HEK293T (cell line): ENCODE measurements at places on chromosomes 11 and 22.

DNA sequence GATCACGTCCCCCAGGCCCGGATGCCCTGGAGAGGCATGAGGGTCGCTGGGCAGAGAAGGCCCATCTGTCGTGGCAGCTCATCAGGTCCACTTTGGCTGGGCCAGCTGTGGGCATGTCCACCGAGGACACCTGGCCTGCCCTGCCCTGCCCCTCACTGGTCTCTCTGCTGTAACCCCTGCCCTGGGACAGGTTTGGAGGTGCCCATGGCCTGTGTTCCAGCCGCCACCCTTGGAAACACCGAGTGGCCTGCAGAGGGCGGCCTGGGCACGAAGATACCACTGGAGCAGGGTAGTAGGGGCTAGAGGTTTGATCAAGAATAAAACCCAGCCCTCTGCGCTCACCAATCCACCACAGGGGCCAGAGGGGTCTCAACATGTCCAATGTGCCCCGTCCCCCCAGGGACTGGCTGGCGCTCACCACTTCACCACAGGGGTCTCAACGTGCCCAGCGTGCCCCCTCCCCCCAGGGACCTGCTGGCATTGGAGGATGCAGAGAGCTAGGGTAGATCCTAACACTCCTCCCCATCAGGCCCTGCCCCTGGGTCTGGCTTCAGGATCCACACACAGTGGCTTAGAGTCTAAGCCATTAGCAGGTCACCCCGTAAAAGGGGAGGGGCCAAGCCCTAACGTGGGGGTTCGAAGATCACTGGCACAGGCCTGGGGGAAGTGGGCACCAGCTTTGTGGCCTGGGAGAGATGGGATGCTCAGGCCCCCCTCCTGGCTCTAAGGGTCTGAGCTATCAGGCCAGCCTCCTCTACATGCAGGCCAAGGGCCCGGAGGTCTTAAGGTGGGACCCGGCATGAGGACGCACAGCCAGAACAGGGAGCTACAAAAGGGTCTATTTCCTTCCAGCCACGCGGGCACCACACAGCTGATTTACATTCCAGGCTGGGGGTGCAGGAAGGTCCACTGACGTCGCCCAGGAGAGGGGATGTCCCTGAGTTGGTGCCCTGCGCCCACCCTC is 1.3 kb upstream of the HDAC10 start:
- peak; percentile 54 for DNase-seq

- no peak for DNase-seq
Observed at GRCh38 chr11:127248476-127248875, 247.9 kb upstream of the KIRREL3 start.

DNA sequence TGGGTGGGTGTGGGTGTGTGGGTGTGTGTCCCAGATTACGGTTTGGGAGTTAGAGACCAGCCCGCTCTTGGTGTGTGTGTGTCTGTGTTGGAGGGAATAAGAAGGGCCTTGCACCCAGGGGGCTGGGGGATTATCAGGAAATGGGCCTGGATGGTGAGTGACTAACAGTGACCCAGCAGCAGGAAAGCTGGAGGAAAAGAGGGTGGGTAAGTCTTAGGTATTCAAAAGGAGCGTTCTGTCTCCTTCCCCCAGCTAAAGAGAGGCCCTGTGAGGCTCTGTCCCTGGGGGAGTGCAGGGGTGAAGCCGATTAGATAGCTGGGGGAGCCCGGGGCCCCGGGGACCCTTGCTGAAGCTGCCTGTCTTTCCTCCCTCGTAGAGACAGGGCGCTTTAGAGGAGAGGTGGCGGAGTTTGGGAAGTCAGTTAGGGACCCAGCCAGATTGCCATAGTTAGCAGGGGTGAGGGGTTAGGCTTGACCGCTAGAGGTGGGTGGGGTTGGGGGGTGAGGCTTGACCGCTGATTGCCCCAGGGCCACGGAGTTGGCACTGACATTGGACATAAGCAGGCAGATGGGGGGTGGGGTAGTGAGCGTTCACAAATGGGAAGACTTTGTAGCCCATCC is 1.5 kb downstream of the OAF start:
- DNase-seq: no peak

DNA sequence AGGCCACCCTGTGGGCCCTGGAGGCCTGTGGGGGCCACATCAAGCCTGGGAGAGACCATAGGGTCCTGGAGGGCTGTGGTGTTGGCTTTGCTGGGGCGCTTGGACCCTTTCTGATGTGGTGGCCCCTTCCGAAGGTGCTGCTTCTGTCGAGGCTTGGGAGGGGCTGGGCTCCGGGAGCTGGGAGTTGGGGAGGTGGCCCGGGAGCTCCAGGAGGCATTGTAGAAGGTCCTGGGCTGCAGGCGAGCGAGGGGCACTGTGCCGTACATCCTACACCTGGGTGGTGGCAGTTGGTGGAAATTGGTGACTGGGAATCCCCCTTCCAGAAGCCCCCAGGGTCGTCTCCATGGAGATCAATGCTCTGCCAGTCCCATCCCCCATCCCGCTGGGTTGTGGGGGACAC is 2.6 kb downstream of the PLA2G3 start:
- DNase-seq: no peak

GRCh38 chr22:19172213-19173046 is 6.1 kb downstream of the SLC25A1 start:
- no peak for DNase-seq

- no peak for DNase-seq
Observed at GRCh38 chr22:32627091-32627490, 152.5 kb downstream of the FBXO7 start.

- DNase-seq: no peak
Observed at GRCh38 chr11:69652999-69653398, 12.0 kb downstream of the CCND1 start.

DNA sequence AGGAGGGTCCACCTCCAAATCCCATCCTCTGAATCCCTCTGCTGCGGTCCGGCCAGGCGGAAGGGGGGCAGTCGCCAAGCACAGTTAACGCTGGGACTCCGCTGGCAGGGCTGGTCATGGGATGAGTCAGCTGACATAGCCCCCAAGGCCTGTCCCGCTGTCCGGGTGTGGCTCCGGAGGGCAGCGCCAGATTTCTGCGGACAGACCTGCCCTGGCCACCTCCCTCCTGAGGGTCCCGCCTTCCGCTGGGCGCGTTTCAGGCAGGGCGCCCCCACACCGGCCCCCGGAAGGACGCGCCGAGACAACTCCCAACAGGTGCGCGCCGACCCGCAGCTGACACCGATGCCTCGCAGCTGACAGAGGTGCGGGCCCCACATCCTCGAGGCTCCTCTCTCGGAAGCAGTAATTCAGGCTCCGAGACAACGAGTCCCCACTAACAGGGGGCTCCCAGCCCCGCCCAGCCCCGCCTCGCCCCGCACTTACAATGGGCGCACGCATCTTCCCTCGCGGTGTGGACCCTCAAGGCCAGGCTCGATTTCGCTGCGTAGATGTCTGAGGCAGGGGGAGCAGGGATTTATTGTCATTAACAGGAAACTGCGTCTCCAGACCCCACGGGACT is 607 bp downstream of the PLAAT3 start:
- DNase-seq: no peak

- no peak for DNase-seq
Observed at GRCh38 chr11:96235751-96236150, 107.2 kb downstream of the MAML2 start.

- no peak for DNase-seq
Observed at GRCh38 chr11:42200311-42200710, 740.9 kb upstream of the LRRC4C start.

- DNase-seq: no peak
Observed at GRCh38 chr11:365831-366230, 3.5 kb upstream of the B4GALNT4 start.

- DNase-seq: no peak
Observed at GRCh38 chr11:114354076-114354475, 46.2 kb downstream of the C11orf71 start.

- no peak for DNase-seq
Observed at GRCh38 chr11:78336877-78337553, 80.6 kb downstream of the GAB2 start.

- DNase-seq: peak; percentile 41
Observed at GRCh38 chr11:101436511-101437142, 147.2 kb downstream of the TRPC6 start.

GRCh38 chr22:20173772-20174171 is 22.9 kb upstream of the CCDC188 start:
- DNase-seq: no peak

- DNase-seq: no peak
Observed at GRCh38 chr11:120945042-120945441, 78.9 kb upstream of the TBCEL start.

- DNase-seq: no peak
Observed at GRCh38 chr11:44607987-44608386, 42.5 kb downstream of the CD82 start.

DNA sequence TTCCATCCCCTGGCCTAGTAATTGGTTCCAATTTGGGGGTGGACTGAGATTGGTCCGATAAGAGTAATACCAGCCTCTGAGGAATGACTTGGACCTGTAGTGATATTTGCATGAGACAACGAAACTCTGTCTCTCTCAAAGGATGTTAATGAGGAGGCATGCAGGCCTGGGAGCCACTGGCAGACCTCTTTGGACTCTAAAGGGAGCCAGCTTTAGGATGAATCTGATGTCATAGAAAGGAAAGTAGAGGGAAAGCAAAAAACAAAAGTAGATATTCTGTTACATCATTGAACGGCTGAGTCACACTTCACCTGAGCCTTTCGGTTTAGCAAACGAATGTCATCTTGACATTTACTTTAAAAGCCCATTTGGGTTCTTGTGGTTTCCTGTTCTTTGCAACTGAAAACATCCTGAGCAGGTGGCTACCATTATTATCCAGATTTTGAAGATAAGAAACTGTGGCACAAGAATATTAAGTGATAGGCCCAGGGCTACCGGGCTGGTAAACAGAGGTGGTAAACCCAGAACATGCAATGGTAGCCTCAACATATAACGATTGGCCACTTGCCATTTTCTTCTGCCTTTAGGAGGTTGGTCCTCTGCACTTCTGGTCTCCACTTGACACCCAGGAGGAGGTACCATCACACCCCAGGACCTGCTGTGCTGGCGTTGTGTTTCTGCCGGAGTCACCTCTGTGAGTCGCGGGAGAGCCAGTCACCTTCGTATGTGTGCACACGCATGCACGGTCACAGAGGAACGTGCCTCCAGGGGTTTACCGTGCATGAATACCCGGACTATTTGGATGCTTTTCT is 42.7 kb downstream of the RTL6 start:
- DNase-seq: no peak

GRCh38 chr11:119266063-119266462 is 50.9 kb downstream of the MCAM start:
- no peak for DNase-seq

DNA sequence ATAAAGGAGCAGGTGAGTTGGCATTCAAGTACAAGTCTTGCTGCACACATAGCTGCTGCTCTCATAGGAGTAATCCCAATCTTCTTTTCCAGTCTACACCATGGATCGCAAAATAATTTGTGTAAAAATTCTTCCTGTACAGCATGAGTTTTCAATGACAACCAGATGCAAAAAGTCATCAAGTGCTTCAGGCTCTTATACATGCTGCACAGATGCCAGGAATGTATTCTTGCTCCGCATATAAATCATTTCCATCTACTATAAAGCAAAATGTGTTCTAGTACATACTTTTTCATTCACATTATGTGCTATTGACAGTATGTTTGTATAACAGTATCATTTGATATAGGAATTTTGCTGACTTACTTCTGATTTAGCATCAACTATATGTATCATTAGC is 35.4 kb downstream of the NXPE2 start:
- no peak for DNase-seq

DNA sequence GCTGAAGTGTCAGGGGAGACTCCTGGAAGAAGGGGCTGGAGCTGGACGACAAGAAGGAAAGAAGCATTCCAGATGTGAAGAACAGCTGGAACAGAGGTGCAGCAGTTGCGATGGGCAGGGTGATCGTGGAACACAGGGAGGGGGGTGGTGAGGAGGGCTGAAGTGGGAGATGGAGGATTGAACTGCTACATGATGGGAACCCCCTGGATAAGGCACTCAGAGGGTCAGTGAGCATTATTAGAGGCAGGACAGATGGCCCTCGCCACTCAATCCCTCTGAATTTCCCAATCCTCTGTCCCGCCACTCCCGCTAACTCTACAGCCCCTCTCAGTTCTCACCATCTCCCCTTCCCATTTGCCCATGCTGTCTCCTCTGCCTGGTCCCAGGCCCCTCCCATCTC is 14.0 kb downstream of the SERPINH1 start:
- DNase-seq: no peak

DNA sequence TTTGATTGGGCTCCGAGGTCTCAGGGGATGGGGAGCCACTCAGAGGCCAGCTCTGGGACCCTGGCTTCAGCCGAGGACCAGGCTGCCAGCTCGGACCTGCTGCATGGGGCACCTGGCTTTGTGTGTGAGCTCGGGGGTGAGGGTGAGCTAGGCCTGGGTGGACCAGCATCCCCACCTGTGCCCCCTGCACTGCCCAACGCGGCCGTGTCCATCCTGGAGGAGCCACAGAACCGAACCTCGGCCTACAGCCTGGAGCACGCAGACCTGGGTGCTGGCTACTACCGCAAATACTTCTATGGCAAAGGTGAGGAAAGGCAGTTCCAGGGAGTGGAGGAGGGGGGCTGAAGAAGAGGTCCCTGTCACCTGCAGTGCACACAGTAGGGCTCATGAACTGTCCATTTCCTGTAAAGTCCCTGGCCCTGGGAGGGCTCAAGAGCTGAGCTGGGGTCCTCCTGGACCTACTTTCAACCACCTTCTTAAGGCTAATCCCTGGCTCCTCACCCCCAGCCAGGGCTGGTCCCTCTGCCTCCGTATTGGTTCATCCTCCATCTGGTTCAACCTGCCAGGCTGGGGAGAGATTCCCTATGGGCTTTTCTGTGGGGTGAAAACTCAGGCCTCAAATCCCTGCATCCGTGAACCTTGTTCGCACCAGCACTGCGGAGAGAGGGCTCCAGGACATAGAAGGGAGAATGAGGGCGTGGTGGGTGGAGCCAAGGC is 3.6 kb downstream of the SIPA1 start:
- no peak for DNase-seq

DNA sequence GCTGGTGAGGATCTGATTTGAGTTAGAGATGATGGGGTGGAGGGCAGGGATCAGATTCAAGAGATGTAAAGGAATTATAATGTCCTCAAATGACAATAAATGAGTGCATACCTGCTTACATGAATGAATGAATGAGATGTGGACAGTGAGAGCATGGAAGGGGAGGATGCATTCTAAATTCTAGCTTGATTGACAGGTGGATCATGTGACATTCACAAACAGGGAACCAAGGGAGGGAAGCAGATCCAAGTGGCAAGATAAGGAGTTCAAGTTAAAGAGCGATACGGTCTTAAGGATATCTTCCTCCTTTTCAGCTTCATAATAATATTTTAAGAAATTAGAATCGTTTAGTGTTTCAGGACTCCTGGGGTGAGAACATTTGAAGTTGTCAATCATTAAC is 170.5 kb upstream of the TBCEL start:
- DNase-seq: no peak

DNA sequence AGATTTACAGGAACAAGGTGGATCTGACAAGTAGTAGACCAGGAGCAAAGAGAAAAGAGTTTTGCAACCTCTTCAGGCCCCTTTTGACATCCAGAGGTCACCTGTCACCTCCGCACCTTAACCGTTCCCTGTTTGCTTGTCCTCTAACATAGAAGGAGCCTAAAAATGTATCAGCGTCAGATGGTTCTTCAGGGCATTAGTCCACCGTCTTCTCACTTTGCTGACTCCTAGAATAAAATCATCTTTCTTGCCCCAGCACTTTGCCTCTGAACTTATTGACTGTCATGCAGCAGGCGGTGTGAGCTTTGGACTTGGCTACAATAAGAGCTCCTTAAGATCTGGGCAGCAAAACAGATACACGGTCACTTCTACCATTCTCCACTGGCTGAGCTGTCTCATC is 339.7 kb upstream of the B3GAT1 start:
- DNase-seq: no peak
